ENCODE measurements at places on chromosomes 6 and 20.

DNA sequence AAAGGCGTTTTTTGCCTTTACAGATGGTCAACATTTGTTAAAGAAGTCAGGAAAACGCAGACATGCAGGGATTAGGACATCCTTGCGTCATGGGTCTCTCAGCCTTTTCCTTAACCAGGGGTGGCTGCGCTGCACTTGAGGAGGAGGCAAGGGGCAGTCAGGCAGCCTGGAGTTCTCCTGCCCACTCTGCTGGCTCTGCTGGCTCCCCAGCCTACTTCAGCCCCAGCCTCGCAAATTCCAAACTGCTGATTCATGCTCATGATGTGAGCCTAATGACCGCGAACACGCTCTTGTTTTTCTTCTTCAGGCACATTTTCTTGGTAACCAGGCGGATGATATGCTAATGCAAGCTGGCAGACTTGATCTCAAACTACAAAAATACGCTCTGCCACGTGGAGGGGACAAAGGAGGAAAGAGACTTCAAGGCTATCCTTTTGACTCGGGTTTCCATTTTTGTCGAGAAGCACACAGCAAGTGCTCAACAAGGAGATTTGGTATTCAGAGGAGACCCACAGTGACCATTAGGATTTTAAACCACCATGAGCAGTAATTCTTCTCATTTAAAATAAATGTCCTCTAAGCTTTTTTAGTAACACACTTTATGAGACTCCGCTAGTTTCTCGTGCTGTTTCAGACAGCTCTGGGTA is 290.3 kb upstream of the STXBP5 start:
- DNase-seq, result no peak

GRCh38 chr6:28943557-28944411 is 20.0 kb upstream of the TRIM27 start:
- DNase-seq, result no peak

DNA sequence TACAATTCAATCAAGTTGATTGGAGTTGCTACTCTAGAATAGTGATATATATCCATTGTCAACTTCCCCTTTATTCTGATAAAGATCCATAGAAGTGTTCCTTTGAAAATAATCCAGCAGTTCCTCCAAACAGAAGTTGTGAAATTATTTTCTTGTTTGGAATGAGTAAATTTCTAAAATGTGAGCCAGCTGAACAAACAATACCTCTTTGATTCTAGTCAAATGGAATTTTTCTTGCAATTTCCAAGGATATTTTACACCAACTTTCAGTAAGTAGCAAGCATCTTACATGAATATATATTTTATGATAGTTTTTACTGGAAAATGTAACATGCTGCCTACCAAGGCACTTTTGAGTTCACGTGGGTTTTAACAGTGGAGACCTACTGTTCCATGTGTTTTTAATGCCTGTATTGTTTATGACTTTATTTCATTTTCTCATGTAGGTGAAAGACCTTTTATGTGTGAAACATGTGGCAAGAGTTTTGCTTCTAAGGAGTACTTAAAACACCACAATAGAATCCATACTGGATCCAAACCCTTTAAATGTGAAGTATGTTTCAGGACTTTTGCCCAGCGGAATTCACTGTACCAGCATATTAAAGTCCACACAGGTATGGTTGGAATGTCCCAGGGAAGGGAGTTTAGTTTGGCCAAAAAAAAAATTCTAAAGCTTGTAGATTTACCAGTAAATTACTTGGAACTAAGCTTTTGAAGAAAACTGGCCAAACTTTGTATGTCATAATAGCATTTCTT is 6.5 kb downstream of the GZF1 start:
- no peak for DNase-seq

DNA sequence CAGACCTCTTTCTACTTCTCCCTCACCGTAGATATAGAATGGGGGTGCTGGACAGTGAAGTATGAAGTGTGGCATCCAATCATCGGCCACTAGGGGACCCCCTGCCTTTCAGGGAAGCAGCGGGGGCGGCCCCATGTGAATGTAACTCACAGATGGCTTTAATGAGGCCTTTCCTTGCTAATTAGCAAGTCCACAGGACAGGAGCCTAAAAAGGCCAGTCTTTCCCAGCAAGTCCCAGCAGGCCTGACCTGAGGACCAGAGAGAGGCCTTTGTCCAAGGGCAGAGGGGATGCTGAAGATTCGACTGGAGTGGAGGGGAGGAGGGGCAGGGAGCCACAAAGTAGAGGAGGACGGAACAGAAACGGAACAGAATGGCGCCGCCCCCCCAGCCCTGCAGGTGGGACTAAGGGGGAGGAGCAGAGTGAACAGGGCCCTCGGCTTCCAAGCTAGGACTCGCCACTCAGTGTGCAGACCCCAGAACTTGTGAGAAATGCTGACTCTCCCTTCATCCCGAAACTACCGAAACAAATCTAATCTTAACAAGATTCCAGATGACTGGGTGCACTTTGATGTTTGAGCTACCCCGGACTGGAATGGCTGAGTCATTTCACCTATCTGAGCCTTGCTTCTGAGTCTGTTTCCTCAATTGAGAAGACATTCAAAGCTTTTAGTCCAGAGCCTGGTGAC is 5.8 kb downstream of the C6orf132 start:
- DNase-seq, result peak; percentile 23

Measured in GM18507 (cell line).